ENCODE measurements at places on chromosomes 7 and 10.

GRCh38 chr10:110812583-110812982 lies 59.1 kb upstream of the PDCD4 start:
- DNase-seq = no peak

GRCh38 chr7:29199776-29200175 lies 5.2 kb downstream of the CHN2 start:
- DNase-seq = no peak

DNA sequence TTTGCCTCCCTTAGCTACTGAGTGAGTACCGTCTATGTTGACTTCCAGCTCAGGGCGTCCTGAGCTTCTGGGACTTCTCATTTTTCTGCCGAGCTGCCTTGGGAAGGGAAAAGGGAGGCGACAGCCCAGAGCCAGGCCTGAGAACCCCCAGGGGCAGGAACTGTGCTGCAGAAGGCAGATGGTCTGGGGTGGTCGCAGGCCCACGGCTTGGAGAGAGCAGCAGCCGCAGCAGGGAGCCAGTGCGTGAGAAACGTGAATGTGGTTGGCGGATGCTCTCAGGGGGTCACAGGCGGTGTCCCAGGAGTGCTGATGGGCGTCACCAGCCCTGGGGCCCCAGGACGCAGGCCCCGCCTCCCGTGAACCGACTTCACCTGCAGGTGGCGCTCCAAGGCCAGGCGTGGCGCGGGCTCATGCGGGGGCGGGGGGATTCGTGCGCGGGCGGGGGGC lies 9.2 kb upstream of the PWWP2B start:
- DNase-seq = no peak

DNA sequence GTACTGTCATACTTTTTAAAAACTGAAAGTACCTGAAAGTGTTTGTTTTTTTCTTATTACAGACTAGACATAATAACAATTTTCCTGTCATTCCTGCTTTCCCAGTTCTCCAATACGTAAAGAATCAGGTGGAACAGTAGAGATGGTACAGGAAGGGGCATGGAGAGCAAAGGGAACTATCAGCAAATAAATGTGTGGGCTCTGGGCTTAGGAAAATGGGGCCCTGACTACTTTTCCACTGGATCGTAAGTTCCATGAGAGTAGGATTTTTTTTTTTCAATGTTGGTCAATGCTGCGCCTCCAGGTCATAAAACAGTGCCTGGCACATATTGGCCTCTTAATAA lies 15.2 kb upstream of the FAS start:
- DNase-seq = no peak

- no peak for DNase-seq
Measured at GRCh38 chr10:116686632-116687031, 55.7 kb downstream of the HSPA12A start.

DNA sequence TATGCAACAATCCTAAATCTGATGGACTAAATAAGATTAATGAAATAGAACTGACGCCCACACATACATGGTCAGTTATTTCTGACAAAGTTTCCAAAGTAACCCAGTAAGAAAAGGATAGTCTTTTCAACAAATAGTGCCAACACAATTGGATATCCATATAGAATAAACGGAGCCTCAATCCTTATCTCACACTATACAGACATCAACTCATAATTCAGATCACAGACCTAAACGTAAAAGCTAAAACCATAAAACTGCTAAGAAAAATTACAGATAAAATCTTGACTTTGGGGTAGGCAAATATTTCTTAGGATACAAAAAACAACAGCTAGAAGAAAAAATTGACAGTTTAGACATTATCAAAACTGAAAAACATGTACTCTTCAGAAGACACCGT lies 8.5 kb downstream of the CACUL1 start:
- no peak for DNase-seq

DNA sequence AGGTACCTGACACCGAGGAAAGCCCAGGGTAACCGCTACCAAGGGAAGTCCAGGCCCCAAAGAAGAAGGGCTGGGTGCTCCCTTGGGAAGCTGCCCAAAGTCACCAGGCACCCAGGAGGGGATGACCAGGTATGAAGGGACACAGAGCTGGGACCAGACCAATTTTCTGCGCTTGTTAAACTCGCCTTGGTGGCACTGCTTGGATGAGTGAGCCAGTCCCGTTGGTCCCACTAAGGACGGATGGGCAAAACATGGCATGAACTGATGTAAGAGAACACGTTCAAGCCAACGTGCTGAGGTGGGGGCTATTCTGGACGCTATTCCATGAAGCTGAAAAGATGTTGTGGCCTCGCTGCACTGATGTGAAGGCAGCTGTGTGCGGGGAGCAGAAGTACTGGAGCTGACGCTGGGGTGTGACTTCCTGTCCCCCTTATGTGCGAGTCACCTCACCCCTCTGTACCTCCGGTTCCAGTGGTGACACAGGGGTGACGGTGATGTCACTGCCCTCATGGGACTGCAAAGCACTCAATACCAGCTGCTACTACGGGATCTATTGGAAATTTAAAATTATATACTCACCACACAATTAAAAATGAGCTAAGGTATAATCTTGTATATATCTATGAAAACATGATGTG lies 73.6 kb downstream of the COBL start:
- no peak for DNase-seq

- DNase-seq = no peak
Measured at GRCh38 chr10:77182803-77183202, 454.8 kb downstream of the KCNMA1 start.

- DNase-seq = no peak
Measured at GRCh38 chr10:106775127-106775526, 389.4 kb downstream of the SORCS1 start.

DNA sequence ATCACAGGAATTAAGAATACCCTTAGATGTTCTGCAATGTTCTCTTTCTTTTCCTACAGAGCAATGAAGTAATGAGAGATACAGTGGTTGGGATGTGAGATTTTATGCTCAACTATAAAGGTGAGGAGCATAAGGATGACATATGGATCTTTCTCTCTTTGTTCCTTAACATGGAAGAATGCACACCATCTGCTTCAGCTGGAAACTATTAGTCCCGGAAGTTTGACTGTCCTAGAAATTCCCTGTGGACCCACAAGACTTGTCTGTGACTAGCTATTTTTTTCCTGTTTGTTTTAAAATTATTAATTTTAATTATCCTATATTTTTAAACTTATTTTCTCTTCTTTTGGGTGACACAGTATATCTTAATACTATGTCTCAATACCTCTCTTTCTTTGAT lies 80.2 kb downstream of the DKK1 start:
- no peak for DNase-seq

DNA sequence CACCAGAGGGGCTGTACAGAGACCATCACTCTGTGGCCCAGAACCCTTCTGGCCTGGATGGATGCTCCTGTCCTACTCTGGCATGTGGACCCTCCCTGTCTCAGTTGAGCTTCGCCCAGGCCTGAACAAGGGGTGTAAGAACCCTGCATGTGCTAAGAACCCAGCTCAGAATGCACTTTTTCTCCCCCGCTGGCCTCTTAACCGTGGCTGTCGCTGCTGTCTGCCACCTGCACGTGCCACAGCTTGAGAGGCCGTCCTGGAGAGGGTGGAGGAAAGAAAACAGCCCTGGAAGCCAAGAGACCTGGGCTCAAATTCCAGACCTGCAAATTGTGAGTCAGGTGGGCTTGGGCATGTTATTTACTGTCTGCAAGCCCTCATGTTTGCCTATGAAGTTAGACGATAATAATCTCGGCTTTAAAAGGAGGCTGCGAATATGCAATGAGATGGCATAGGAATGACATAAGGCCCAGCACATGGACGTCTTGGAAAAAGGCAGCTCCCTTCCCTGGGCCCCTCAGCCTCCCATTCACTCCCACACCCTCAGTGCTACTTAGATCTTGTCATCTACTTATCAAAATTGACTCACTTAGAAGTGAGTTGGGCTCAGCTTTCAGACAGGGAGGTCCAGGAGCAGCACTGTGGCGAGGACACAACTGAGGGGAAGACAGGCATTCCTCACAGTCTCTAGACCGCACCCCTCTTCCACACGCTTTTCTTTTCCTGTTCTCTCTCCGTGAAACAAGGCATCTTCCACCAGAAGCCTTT lies 31.4 kb downstream of the FIGNL1 start:
- no peak for DNase-seq

DNA sequence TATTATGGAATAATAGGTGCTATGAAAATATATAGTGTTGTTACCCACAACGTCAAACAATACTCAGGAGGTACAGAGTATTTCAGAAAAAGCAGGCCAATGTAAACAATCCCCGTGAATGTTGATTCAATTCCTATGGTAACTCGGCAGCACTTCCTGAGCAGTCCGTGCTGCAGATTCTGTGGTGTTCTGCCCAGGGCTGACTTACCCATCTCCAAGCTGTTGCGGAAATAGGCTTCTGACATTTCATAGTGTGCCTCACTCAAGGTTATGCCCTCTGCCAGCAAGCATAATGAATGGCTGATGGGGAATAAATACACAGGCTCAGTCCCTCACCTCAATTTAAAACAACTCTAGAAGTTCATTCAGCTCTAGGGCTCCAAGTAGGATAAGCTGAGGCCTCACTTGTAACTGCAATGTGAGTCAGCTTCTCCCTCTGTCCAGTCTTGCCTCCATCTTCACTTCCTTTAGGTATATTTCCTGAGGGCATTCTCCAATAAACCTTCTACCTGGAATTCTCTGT lies 177.6 kb downstream of the GNAI1 start:
- no peak for DNase-seq

- no peak for DNase-seq
Measured at GRCh38 chr10:27157150-27157549, 2.0 kb downstream of the MASTL start.

DNA sequence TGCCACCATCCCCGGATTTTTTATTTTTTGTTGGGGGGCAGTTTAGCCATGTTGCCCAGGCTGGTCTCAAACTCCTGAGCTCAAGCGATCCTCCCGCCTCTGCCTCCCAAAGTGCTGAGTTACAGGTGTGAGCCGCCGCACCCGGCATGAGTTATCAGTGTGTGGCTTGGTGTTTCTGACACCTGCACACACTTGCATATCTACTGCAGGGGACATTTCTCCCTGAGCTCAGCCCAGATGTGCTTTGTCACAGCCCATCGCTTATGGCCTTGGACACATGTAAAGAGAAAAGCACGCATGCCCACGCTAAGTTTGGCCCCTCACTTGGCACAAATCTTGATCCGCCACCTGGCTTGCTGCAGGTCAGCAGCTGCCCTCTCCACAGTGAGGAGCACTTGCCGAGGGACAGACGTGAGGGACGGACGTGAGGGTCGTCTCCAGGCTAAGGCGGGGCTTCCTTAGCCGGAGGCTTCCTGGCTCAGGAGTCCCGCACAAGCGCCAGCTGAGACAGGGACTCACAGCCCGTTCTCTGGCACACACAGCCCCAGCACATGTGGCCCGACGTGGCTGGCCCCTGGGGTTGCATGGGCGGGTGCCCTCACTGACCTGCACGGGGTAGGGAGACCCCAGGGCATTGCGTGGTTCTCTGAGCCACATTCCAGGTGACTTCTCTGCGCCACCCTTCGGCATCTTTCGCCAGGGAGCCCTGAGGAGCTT lies 11.8 kb downstream of the CYP2W1 start:
- no peak for DNase-seq

DNA sequence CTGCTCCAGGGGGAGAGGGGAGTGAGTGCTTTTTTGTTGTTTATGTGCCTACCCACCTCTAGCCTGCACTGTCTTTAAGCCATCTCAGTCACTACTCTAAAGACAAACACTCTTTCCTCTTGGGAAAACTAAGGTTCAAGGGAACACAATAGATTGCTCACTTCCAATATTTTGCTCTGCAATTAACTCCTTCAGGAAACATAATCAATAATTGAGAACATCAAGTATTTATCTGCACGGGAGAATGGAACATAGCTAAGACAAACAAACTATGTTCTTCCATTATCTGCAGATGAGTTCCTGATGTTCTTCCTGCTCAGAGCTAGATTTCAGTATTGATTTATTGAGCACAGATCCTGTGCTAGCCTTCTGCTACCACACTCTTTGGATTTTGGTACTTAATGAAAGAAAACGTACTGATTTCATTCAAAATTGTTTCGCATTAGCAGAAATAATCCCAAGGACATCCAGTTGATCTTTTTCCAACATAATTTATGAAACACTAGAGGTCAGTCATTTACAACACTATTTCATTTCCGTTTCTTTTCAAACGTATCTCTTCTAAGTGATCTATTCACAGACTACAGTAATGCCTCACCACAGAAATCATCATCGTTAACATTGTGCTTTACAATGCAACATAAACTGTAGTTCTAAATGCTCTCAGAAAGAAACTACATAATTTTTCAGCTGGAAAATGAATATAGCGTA lies 8.3 kb downstream of the NEBL start:
- DNase-seq = no peak

DNA sequence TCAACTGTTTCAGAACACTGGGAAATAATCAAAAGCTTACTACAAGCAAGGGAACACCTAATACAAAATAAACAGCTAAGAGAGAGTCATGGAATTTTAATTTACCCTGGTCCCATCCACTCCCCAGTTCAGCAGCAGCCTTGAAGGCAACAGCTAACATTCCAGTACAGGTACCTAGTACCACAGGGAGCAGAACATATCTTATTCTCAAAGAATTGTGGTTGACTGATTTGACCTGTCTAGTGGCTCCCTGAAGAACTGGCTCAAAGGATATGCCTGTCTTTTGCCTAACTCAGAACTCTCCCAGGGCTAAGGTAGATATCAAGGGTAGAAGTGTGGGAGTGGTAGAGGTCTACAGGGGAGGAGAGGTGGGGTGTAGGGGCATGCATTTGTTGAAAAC lies 32.3 kb downstream of the SMURF1 start:
- DNase-seq = no peak

DNA sequence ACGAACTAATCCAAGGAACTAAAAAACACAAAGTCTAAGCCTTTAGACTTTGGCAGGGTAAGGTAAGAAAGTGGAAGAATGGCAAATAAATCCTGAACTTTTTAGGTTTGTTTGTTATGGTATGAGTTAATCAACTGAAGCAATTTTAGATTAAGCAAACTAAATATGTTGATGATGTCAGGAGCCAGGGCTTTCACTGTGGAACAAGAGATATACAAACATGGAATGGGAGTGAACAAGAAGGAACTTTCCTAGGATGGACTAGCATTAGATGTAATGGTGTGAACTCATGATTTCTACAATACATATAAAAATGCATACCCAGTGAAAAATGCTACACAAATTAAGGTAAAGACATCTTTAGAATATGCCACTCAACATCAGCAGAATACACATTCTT lies 35.8 kb downstream of the NT5C2 start:
- no peak for DNase-seq
